Esophagus squamous epithelium (tissue), 5 donors: ENCODE measurements at places on chromosomes 1 and 21.

- no peak for DNase-seq
Observed at GRCh38 chr1:202593845-202594244, 116.4 kb downstream of the SYT2 start.

GRCh38 chr1:39954324-39954869 is 548 bp upstream of the MFSD2A start:
- no peak for DNase-seq

- no peak for DNase-seq
Observed at GRCh38 chr1:14915356-14916054, 238.0 kb upstream of the TMEM51 start.

DNA sequence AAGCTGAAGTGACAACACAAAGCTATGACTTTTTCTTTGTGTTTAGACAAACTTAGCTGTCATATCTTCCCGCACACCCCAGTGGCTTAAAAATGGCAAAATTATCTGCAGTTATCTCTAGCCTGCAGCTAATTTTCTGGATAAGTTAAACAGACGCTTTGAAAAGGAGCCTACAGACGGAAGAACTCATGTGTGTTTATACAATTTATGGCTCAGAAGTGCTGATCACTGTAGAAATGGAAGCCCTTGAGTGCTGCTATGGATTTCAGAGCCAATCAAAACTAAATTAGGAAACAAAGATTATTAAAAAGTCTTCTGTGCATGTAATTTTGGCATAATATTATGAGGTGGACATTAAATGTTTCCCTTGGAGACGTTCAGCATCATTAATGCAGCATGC is 11.6 kb downstream of the NTNG1 start:
- no peak for DNase-seq

- DNase-seq = no peak
Observed at GRCh38 chr1:6448749-6449631, 17.0 kb downstream of the TNFRSF25 start.

GRCh38 chr21:44301961-44302406 is 2.1 kb downstream of the PFKL start:
- DNase-seq = no peak

DNA sequence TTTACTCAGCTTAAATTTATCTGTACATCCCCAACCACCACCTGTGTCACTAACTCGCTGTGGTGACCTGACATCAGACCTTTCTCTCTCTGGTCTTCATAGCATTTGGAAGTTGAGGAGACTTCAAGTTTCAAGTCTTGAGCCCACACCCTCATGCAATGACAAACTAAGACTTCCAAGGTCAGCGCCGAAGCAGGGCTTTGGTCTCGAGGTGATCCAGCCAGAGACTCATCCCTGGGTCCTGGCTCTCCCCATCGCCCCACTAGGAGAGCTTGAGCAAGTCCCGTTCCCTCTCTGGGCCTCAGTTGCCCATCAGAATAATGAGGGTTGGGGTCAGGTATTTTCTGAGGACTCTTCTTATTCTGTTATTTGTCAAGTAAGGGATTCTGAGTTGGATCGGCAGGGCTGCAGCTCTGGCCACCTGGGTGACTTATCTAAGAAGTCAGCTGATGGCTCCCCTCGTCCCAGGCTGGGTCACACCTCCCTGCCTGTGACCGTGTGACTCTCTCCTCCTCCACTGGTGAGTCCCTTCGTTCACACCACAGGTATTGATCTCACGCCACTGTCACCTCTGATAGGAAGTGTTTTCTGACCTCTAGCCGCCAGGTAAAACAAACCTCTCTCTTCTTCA is 143.7 kb upstream of the RUNX3 start:
- no peak for DNase-seq

DNA sequence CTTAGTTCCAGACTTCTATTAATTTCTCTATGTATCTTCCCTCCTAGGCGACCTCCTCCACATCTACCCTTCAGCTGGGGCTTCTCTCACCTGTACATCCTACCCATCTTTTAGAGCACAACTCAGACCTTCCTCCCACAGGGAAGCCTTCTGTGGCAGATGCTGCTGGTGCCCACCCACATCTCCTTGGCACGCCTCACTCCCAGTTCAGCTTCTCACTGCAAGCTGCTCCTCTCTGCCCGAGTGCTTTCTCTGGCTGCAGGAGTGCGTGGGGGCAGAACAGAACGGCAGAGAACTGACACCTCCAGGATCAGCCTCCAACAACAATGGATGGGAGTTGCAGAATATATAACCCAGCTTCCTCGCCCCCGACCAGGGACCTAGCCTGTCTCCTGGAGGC is 36.5 kb downstream of the ZBTB18 start:
- no peak for DNase-seq

- DNase-seq = no peak
Observed at GRCh38 chr1:176880955-176881595, 283.4 kb downstream of the ASTN1 start.

DNA sequence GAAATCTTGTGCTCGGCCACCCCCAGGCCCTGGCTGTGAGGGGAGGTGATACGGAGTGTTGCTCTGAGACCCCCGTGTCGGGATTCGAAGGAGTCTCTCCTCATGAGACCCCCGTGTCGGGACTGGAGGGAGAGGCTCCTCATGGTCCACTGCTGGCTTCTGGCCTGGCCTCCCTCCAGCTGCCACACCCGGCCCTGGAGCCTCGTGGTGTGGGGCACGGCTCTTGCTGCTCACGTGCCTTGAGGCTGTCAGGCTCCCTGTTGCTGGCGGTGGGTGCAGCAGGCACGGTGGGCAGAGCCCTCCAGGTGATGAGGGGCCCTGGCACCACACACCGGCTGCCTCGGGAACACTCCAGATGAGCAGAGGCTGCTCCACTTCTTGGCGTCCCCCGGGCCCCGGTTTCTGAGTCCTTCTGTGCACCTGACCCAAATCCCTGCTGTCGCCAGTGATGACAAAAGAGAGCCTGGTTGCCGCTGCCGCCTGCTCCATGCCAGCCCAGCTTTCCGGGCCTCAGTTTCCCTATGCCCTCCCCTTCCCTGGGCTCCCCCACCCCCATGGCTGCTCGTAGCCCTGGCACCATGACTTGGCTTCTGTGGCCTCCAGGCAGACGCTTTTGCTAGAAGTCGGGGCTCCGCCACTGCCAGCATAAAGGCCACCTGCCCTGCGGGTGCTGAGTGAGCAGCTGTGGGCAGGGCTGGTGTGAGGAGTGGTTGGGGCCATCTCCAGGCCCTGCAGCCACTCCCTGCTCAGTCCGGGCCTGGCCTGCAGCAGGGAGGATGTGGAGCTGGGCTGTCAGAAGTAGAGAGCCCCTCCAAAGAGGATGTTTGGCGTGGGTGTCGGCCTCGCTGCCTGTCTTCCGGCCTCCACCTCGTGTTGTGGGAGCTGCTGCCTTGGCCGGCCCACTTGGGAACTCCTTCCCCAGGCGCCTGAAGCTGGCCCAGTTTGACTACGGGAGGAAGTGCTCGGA is 11.8 kb downstream of the TMEM240 start:
- DNase-seq = no peak

- DNase-seq = no peak
Observed at GRCh38 chr1:26827663-26828062, 1.2 kb downstream of the ZDHHC18 start.
